Cortex of kidney (tissue), 1 donor: ENCODE measurements at places on chromosomes 2 and 18.

GRCh38 chr2:79138385-79138784 lies 18.1 kb downstream of the REG1A start:
- no peak for DNase-seq

DNA sequence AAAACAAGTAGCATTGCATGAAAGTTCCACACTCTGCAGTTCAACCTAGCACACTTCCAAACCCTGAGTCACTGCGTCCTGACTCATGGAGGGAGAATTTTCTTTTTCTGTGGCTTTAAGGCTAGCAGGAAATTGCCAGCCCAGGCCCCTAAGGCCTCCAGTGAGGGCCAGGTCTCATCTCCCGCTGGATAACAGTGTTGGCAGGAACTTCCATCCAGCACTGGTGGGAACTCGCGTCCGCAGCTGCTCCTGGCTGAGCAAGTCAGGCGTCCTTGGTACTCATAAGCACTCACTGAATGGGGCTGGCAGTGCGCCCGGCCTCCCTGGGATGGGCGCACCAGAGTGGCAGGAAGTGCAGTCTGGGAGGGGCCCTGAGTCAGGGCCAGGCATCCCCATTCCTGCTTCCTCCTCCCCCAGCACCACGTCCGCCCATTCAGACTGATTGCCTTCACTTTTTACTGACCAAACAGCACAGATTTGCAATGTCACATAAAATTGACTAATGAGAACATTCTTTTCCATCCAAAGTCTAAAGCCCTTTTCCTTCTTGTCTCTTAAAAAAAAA lies 14.3 kb downstream of the MALL start:
- DNase-seq = no peak

DNA sequence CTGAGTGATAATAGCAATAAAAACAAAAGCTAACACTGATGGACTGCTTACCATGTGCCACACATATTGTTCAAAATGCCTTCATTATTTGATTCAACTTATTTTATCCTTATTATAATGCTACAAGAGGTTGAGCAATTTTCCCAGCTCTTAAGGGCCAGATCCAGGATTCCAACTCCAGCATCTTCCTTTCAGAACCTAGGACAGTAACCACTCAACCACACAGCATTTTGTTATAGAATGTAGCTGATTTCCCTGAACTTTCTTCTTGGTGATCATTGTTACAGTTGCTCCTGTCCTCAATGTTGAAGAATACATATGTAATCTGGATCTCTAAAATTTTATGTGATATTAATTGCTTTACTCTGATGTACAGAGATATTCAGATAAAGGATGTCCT lies 341.7 kb downstream of the PIK3C3 start:
- DNase-seq = no peak

DNA sequence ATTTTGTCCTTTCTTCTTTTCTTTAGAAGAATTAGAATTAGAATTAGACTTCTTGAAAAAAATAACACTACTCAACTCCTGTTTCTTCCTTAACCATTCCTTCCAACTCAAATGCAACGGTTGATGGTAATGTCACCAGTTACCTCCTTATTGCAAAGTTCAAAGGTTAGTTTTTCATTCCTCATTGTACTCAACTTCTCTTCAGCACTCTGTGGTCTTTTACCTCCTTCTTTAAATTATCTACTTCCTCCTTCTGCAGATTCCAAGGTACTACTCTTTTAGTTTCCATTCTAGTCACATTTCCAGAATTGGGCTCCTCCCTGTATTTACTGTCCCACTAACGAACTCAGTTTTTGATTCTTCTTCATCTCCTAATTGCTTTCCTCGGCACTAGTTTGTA lies 700.7 kb downstream of the SATB2 start:
- DNase-seq = no peak

- no peak for DNase-seq
Observed at GRCh38 chr2:208025814-208026184, 472 bp upstream of the PLEKHM3 start.

DNA sequence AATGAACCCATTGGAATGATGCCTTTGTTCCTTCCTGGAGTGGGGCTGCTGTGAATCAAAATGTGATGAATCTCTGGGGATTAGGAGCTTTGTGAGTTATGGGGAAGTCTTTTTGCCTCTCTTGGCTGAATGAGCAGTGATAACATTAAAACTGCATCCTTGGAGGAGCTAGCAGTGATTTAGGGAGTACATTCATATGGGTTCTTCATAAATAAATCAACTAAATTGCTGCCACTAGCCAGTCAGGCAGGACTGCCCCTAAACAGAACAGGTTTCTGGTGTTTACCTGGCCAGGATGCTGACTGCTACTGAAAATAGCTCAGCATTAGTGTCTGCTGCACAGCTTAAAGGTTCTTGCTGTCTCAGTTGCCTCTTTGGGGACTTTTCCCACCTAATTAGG lies 244.5 kb upstream of the MEX3C start:
- DNase-seq = no peak

GRCh38 chr2:2302359-2302758 lies 28.7 kb downstream of the MYT1L start:
- no peak for DNase-seq

DNA sequence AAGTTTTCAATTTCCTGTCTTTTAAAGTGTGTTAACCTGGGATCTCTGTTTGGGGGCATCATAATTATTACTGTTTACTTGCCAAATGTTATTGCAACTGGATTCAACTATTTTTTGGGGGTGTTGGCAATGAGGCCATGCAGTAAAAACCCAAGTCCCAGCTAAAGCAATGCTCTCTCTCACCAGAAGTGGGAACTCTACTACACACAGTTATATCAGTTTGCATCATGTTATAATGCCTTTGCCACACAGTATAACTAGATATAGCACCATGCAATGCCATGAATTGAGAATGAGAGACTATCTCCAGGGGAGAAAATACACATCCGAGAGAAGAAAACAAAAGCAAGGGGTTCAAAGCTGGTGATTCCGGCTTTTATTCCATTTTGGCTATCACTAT lies 79.0 kb downstream of the GCA start:
- no peak for DNase-seq

DNA sequence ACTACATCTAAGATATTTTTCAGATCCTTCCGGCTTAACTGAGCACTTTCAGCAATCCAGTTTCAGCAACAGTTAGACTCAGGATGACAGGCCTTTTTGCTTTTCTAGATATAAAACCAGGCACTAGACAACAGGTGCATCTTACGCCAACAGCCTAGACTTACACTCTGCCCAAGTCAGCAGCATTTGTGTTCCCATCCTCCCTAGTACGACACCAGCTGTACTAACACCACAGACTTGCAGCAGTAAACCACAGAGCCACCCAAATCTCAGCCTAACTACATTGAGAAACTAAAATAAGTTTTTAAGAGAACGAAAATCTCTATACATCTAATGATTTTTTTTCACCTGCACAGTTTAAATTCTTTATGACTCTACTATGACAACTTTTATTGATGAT lies 89.9 kb upstream of the DNMT3A start:
- DNase-seq = no peak

- no peak for DNase-seq
Observed at GRCh38 chr2:73640511-73640911, 1.7 kb downstream of the NAT8 start.

DNA sequence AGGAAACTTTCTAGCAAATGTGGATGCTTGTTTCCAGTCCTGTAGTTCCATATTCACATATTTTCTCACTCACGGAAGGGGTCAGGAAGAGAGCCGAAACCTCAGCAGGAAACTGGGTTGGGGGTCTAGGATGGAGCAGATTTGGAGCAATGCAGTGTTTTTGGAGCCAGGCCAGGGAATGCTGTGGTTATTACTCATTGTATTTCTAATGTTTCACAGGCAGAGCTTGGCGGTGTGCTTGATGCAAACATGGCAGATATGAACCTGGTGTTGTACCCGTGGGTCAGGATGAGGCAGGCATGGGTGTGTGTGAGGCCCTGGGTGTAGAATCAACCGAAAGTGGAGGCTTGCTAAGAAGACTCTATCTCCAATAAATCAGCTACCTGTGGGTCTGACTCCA lies 34.6 kb upstream of the ACKR3 start:
- DNase-seq = no peak

GRCh38 chr2:234550056-234550455 lies 53.2 kb upstream of the ARL4C start:
- no peak for DNase-seq

GRCh38 chr2:196954001-196954400 lies 27.5 kb upstream of the PGAP1 start:
- DNase-seq = no peak

GRCh38 chr2:156787517-156787916 lies 351.3 kb downstream of the GPD2 start:
- DNase-seq = no peak

GRCh38 chr2:98508709-98509066 lies 64.0 kb downstream of the INPP4A start:
- no peak for DNase-seq

DNA sequence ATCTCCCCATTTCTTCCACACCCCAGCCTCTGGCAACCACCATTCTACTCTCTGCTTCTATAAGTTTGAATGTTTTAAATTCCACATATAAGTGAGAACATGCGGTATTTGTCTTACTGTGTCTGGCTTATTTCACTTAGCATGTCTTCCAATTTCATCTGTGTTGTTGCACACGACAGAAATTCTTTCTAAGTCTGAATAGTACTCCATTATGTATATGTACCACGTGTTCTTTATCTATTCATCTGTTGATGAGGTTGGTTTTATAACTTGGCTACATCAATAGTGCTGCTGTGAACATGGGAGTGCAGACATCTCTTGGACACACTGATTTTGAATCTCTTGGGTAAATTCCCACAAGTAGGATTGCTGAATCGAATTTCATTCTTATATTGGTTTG lies 31.8 kb upstream of the MTX2 start:
- DNase-seq = no peak

DNA sequence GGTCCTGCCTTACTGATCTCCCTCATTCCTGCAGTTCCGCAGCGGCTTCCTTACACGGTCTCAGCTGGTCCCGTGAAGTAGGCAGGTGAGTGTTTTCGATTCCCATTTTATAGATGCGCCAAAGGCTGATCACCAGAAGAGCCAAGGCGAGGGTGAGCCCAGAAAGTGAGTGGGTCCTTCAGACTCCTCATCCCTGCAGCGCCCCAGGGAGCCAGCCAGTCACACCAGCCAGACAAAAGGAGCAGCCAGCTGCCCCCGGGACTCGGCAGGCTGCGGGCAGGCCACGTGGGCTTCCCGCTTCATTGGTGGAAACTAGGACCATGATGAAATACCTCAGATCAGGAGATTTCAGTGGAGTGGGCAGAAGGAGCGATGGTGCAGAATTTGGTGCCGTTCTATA lies 85.9 kb downstream of the SMAD7 start:
- no peak for DNase-seq

DNA sequence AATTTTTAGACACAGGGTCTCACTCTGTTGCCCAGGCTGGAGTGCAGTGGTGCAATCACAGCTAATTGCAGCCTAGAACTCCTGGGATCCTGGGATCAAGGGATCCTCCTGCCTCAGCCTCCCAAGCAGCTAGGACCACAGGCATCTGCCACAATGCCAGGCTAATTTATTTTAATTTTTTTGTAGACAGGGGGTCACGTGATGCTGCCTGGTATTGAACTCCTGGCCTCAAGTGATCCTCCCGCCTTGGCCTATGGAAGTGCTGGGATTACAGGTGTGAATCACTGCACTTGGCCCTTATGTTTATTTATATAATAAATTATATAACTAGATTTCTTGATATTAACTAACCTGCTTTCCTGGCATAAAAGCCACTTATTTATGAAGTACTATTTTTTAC lies 1081.7 kb upstream of the FANCL start:
- no peak for DNase-seq

GRCh38 chr2:158965641-158966040 lies 2.8 kb upstream of the TANC1 start:
- DNase-seq = no peak

DNA sequence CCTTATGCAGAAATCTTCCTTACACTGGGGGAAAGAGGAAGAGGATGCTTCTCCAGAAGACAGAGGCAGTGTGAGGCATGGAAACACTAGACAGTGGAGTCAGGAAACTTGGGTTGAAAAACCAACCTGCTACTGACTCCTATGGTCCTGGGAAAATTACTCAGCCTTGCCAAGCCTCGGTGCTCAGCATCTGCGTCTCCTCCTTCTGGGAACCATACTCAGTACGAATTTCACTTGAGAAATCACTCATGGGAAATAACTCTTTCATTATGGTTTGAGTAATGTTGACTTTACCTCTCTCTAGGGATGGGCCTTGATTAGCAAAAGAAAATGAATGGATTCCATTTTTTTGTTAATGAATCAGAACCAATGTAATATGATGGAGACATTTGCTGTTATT lies 96.5 kb downstream of the KCNE4 start:
- no peak for DNase-seq

DNA sequence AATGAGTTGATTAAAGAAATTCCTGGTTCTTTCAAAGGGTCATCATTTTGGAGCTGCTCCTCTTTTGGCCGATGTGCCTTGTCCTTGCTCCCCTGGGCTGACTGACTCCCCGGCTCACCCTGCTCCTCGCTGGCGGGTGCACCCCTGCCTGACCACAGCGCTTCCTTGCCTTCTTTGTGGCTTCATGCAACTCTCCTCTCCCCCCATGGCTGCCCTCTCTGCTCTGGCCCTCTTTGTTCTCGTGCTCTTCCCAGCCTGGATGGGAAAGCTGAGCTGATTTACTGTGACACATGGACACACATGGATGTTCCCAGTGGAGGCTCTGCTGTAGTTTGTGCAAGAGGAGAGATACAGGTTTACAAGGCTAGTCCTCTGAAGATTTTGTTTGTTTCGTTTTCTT lies 234.6 kb downstream of the HAUS1 start:
- DNase-seq = no peak

GRCh38 chr2:179460181-179460929 lies 195.7 kb upstream of the SESTD1 start:
- DNase-seq = no peak

DNA sequence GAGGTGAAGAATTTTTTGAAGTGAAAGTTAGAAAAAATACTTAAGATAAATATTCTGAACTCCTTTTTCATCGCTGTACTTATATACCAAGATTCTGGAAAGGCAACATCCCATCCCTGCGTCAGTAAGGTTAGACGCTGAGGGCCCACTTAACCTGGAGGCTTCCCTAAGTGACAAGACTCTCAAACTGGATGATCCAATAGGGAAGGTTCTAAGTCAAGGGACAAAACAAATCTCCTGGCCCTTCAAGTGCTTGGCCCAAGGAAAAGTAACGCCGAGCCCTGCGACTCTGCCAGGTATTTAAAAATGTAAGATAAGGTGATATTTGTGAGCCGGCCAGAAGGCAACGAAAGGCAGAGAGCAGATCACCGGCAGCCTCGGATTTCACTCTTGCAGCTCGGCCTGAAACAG lies 1.3 kb downstream of the STK39 start:
- DNase-seq = no peak
